Skeletal muscle cell (primary cell): ENCODE measurements at places on chromosomes 2 and 18.
A peak's percentile ranks its signal among the peaks of the same experiment; 100 is the strongest.

DNA sequence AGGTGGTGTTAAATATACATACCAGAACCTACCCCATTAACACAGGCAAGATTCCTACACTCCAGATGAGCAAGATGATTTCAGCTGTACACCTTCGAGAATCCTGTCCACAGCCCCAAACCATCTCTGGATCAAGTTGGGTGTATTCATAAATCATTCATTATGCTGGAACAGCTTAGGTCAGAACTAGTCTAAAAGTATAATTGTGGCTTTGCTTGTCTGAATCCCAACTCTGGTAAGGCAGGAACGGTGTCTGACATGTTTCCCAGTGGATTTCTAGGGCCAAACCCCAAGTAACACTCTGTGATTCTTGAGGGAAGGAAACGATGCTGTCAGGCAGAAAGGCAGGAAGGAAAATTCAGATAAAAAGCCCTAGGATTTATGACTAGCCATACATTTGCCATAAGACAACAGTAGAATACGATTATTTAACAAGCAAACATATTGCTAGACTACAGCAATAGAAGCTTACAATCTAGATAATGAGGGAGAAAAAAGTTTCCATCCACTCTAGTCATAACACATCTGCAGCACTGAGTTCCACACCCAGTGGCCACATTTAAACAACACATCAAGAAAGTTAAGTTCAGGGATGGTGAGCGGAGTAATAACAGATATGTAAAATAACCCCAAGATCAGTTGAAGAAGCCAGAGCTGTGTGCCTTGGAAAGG is 444.8 kb downstream of the RND3 start:
- no peak for DNase-seq

DNA sequence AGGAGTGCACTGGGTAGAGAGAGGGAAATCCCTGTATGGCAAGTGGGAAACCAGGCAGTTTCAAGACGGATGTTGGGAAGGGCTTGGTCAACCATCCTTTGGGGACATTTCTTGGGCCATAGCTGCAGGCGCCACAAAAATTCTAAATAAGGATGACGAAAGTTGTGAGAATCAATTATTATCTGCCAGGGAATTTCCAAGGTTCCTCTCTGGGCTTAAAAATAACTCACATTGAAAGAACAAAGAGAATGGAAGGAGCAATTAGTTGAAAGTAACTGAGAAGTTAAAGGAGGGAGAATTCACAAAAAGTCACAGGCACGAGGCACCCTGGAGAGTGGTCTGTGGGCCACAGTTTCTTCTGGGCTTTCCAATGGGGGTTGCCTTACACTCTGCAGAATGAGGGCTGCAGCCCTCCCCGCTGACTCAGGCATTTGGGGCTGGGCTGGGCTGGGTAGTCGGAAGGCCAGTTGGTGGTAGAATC is 195.7 kb downstream of the SMAD7 start:
- no peak for DNase-seq

GRCh38 chr2:227510620-227510958 is 38.6 kb downstream of the AGFG1 start:
- DNase-seq: no peak

DNA sequence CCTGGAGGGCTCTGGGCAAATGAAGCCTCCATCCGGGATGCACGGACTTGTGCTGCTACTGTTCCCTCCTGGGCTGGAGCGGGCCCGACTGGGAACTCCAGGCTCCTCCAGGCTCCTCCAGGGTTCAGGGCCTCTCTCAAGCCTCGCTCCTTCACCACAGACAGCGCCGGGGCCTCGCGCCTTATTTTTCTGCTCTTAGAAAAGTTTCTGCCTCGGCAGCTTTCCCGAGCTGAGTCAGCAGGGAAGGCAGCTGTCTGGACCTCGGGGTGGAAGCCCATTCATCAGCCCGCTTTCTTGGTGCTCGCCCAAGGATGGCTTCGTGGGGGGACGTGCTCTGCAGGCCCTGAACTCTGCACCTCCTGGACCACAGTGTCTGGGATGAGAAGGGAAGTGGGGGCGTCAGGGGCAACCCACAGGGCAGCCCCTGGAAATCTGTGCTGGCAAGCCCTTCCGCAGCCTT is 12.9 kb upstream of the TEX51 start:
- DNase-seq: peak; percentile 8

- no peak for DNase-seq
Measured at GRCh38 chr2:131056932-131057287, 36.4 kb downstream of the FAM168B start.
